Stomach (tissue), 19 donors: ENCODE measurements at places on chromosomes 12 and 14.

- no peak overlapping the region for H3K27ac ChIP-seq
- H3K27me3 ChIP-seq, result no peaks in the 10 kb centered on the region
Measured at GRCh38 chr12:6118891-6119568, 5.4 kb downstream of the VWF start.

GRCh38 chr12:92442782-92443181 is 260.0 kb upstream of the PLEKHG7 start:
- peaks cover 11% of the 10 kb centered on the region for H3K4me1 ChIP-seq
- DNase-seq, result no peak
- H3K36me3 ChIP-seq, result no peaks in the 10 kb centered on the region
- H3K4me3 ChIP-seq, result no peak overlapping the region

- no peak for DNase-seq
- H3K36me3 ChIP-seq, result no peaks in the 10 kb centered on the region
- H3K27me3 ChIP-seq, result peaks cover 21% of the 10 kb centered on the region
- H3K4me3 ChIP-seq, result peak overlapping the region; percentile 42
Measured at GRCh38 chr14:105064001-105064400, 1.2 kb downstream of the GPR132 start.

DNA sequence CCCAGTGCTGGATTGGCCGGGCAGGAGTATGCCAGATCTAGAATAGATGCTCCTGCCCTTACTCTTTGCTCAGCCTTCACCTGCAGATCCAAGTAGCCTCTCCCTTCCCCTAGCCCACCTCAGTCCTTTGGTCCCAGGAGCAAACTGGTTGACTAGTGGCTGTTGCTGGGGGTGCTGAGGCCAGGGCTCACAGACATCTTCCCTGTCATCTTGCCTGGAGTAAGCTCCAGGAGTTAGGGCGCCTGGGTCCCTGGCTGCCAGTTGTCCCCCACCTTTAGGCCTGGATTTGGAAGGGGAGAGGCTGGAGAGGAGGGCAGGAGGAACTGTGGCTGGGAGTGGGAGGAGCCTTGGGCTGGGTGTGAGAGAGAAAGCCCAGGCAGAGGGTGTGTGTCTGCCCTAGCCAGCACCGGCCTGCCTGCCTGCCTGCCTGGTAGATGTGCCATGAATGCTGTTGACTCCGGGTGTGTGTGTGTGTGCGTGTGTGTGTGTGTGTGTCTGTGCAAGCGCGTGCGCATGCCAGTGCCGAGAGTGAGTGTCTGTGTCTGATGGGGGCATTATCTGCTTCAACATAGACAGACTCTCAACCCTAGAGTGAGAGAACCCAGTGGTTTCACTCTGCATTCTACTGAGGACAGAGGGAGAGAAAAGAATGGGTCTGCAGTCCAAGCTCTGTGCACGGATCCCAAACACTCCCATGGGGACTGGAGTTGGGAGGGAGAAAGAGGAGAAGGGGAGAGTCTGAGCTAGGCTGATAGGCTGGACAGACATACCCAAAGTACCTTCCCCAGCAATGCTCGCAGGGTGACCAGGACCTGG is 845 bp upstream of the RARG start:
- H3K4me3 ChIP-seq, result peak overlapping the region; percentile 73
- DNase-seq, result peak; percentile 70
- peak overlapping the region; percentile 89 for H3K27ac ChIP-seq
- no peaks in the 10 kb centered on the region for H3K27me3 ChIP-seq
- no peaks in the 10 kb centered on the region for H3K36me3 ChIP-seq
- H3K4me1 ChIP-seq, result peaks cover 28% of the 10 kb centered on the region

DNA sequence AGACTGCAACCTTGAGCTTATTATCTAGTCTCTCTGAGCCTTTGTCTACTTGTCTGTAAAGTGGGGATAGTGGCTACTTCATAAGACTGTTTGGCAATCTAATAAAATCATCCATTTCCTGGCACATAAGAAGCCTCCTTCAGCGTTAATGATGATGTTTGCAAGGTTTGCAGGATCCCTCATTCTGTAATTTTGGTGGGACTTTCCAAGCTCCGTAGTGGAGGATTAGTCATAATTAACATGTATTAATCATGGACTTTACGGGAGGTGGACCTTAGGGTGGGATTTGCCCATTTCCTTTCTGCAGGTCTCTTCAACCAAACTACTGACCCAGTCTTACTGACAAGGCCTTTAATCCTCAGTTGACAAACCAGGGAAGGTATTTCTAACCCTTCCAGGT is 66.2 kb downstream of the NTF3 start:
- no peak overlapping the region for H3K27ac ChIP-seq
- H3K36me3 ChIP-seq, result no peaks in the 10 kb centered on the region
- DNase-seq, result no peak
- H3K4me3 ChIP-seq, result no peak overlapping the region
- no peaks in the 10 kb centered on the region for H3K27me3 ChIP-seq

GRCh38 chr12:15152868-15153267 is 68.3 kb downstream of the RERG start:
- H3K36me3 ChIP-seq, result no peaks in the 10 kb centered on the region
- no peak overlapping the region for H3K4me3 ChIP-seq
- peak overlapping the region; percentile 5 for H3K27ac ChIP-seq
- no peaks in the 10 kb centered on the region for H3K27me3 ChIP-seq

DNA sequence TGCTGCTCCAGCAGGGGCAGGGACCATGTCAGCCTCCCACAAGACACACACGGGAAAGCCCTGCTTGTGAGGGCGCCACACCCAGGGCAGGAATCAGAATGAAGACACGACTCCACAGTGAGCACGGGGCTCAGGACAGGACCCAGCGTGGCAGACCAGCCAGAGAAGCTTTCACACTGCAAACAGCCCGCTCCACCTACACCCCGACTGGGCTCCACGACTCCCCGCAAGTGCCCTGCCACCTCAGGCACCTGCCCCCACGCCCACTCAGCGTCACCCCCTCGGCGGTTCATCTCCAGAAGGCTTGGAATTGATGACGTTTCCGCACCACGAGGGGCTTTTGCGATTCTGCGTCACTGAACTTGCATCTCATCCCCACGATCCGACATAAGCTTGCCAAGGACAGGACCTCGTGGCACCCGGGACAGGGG is 91.1 kb downstream of the FBXL14 start:
- H3K27ac ChIP-seq, result no peak overlapping the region
- H3K27me3 ChIP-seq, result peaks cover 7% of the 10 kb centered on the region
- H3K4me1 ChIP-seq, result peaks cover 15% of the 10 kb centered on the region
- H3K36me3 ChIP-seq, result no peaks in the 10 kb centered on the region
- H3K4me3 ChIP-seq, result no peak overlapping the region

GRCh38 chr12:50185301-50185895 is 18.2 kb upstream of the CERS5 start:
- H3K36me3 ChIP-seq, result peaks cover 44% of the 10 kb centered on the region
- peaks cover 5% of the 10 kb centered on the region for H3K4me1 ChIP-seq
- H3K4me3 ChIP-seq, result no peak overlapping the region
- H3K27me3 ChIP-seq, result no peaks in the 10 kb centered on the region

DNA sequence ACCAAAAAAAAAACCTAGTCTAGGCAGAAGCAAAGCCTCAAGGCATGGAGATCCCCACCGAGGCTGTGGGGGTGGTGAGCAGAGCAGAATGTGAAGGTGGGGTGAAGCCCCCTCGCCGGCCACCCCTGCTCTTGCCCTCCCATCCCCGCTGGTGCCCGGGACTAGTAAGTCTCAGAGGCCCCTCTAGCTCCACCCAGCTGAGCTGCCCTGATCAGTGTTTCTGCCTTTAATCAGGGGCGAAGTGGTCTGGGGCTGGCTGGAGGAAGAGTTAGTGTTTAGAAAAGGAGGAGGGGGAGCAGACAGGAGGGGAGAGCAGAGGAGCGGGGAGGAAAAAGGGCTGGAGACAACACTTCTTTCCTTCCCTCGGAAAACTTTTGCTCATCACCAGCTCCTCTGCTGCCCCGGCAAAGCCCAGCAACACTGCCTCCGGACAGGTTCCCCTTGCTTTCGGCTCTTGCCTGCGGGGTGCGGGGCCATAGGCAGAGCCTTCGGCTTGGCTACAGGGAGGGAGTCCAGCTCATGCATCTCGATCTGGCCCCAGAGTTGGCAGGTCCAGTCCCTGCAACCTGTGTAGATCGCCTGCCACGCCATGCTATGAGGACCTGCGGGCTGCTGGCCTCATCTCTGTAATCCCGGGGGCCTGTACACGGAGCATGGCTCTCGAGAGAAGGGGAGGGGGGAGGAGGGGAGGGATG is 3.4 kb upstream of the DLK1 start:
- peaks cover 44% of the 10 kb centered on the region for H3K27me3 ChIP-seq
- H3K36me3 ChIP-seq, result no peaks in the 10 kb centered on the region
- no peak for DNase-seq
- no peak overlapping the region for H3K27ac ChIP-seq
- no peak overlapping the region for H3K4me3 ChIP-seq

- no peak overlapping the region for H3K27ac ChIP-seq
- H3K36me3 ChIP-seq, result peaks cover 26% of the 10 kb centered on the region
- H3K27me3 ChIP-seq, result no peaks in the 10 kb centered on the region
- H3K4me3 ChIP-seq, result no peak overlapping the region
Measured at GRCh38 chr12:131133994-131134393, 180.3 kb downstream of the ADGRD1 start.

GRCh38 chr12:31586728-31587127 is 4.2 kb downstream of the DENND5B start:
- DNase-seq, result no peak
- no peak overlapping the region for H3K27ac ChIP-seq
- no peaks in the 10 kb centered on the region for H3K36me3 ChIP-seq
- no peaks in the 10 kb centered on the region for H3K4me1 ChIP-seq
- H3K27me3 ChIP-seq, result no peaks in the 10 kb centered on the region

- no peak for DNase-seq
- no peaks in the 10 kb centered on the region for H3K4me1 ChIP-seq
- no peak overlapping the region for H3K4me3 ChIP-seq
- H3K27ac ChIP-seq, result no peak overlapping the region
Measured at GRCh38 chr14:72270147-72270727, 338.0 kb downstream of the RGS6 start.
